ENCODE measurements at places on chromosomes 1 and 21.

DNA sequence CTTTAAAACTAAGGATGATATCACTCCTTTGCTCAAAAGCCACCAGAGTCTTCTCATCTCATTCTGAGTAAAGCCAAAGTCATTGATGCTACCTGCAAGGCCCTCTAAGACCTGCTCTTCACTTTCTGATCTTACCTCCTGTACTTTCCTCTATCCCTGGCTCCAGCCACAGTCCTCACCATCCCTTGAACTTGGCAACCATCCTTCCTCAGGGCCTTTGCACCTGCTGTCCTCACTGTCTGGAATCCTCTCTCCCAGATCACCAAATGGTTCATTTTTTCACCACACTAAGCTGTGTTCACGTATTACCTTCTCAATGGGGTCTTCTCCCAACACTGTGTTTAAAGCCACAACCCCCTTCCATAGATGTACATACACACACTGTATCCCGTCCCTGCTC, 4.3 kb upstream of the PHLDA3 start:
- no peak for DNase-seq

- no peak for DNase-seq
Measured at GRCh38 chr21:41220208-41220733, 52.3 kb downstream of the BACE2 start.

DNA sequence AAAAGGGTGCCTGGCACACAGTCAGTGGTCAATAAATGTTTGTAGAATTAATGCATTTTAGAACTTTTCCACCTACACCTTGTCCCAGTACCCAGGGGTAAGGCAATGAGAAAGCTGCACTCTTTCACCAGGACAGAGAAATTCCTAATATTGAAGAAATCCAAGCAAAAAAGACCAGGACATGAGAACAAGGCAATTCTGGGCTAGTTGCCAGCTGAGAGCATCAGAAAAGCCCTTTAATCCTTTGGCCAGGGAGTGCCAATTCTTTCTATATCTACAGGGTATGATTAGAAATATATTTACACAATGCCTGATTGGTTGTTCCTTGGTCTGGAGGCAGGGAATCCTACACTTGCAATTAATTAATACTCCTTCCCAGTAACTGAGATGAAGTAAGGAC, 492.4 kb upstream of the NFIA start:
- DNase-seq, result no peak

- DNase-seq, result no peak
Measured at GRCh38 chr1:178684542-178685000, 40.5 kb upstream of the RALGPS2 start.

- DNase-seq, result no peak
Measured at GRCh38 chr1:82786883-82787282, 986.1 kb downstream of the ADGRL2 start.

DNA sequence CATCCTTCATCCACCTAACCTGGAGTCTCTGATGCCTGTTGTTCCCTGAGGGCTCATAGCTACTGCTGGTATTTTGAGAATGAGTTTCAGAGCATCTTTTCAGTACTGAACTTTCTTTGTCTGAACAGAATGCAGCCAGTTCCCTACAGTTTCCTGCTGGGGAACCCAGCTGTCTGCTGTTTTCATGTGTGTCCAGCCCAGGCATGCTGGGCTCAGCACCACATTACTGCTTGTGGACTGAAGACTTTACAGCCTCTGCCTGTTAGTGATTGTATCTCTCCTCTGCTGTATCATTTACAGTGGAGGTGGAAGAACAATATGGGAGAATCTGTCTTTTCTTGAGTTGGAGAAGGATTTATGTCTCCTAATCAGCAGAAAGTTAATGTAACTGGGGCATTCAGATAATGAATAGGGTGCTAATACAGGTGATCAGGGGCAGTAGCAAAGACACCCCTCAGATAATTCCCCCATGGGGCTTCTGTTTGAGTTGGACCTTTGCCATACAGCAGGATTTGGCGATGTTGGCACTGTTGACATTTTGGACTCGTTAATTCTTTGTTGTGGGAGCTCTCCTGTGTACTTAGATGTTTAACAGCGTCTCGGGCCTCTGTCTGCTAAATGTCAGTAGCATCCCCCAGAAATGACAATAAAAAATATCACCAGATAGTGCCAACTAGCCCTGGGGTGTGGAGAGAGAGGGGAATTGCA, 207.7 kb downstream of the HHAT start:
- DNase-seq, result no peak

DNA sequence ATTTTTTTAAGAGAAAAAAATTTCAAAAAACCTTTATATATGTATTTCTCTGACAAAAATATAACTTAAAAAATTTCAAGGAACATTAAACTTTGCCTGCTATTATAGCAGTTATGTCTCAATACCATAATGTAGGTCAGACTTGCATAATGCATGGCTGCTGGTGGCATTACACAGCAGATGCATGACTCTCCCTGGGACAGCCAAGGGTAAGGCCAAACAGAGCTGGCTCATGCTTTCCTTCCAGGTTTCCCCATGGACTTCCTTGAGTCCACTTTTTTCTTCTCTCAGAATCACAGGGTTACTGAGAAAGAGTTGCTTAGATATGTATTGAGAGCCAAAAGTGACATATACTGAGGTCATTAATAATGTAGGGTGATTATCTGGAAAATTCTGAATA, 43.7 kb downstream of the RHOU start:
- DNase-seq, result no peak
